NCI-H1694 (cell line): ENCODE measurements at places on chromosomes 2 and 18.

DNA sequence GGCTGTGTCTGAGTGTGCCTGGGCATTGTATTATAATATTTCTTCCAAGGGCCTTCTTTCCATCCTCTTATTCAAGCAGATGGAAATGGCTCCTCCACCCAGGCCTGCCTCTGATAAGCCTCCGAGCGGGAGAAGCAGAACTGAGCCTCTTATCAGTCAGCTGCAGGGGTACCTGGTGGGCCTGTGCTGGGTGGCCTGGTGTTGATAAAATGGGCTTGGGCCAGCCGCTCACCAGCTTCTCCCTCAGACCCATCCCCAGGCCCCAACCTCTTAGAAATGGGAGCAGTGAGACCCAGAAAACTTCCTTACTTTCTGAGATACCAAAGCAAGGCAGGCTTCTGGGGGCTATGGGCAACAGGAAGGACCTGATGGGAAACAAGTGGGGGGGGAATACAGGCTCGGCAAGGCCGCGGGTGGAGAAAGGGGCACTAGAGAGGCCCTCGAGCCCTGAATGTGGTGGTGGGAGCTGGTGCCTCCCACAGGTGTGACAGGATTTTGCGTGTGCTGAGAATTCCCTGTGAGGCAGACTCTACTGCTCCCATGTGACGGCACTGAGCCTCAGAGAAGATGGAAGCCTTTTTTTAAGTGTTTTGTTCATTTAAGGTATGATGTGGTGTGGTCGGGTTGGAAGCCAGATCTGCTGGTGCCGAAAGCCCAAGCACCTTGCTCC lies 18.3 kb downstream of the GYPC start:
- no peak for DNase-seq

GRCh38 chr2:161104054-161104553 lies 56.1 kb upstream of the TANK start:
- DNase-seq = peak; percentile 29

GRCh38 chr2:213279971-213280370 lies 4.3 kb upstream of the SPAG16 start:
- no peak for DNase-seq

GRCh38 chr2:190964170-190964795 lies 49.7 kb downstream of the STAT1 start:
- no peak for DNase-seq

GRCh38 chr2:180583441-180584140 lies 396.8 kb upstream of the UBE2E3 start:
- no peak for DNase-seq

- peak; percentile 17 for DNase-seq
These were observed 31.5 kb upstream of the NFE2L2 start for GRCh38 chr2:177296040-177296439.

- no peak for DNase-seq
These were observed 110.0 kb downstream of the HDAC4 start for GRCh38 chr2:239290618-239291474.

DNA sequence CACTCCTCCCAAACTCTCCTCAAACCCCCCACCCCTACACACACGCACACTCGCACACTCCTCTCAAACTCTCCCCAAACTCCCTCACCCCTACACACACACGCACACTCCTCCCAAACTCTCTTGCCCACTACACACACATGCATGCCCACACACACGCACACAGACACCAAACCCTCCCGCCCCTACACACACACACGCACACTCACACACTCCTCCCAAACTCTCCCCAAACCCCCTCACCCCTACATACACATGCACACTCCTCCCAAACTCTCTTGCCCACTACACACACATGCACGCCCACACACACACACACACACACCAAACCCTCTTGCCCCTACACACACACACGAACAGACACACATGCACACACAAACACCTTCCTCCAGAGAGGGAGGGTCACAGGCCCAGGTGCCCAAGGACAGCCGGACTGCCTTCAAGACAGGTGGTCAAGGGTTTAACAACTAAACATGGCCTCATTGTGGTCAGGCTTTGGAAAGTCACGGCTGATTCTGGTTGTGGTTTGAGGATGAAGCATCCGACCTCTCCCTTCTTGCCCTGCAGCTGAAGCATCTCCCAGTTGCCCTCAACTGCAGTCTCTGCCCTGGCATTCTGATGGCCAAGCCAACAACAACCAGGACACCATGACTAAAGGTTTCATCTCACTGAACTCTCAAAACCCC lies 72.3 kb upstream of the SNTG2 start:
- DNase-seq = no peak

- no peak for DNase-seq
These were observed 6.5 kb downstream of the TMEM163 start for GRCh38 chr2:134712299-134712698.

GRCh38 chr2:201402651-201403562 lies 45.8 kb upstream of the FLACC1 start:
- DNase-seq = no peak

DNA sequence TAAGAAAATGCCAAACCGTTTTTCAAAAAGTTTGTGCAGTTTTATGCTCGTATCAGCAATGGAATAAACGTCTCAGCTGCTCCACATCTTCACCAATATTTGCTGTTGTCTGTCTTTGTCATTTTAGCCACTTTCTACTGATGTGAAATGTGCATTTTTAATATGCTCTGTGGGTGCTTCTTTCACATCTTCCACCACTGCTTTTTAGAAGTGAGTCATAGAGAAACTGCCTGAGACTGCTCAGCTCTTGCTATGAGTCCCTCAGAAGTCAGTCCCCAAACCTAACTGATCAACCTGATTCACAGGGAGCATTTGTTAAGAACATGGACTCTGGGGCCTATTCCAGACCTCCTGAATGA lies 41.0 kb upstream of the EPC2 start:
- no peak for DNase-seq

- no peak for DNase-seq
These were observed 41.5 kb downstream of the CHN1 start for GRCh38 chr2:174963437-174964400.

DNA sequence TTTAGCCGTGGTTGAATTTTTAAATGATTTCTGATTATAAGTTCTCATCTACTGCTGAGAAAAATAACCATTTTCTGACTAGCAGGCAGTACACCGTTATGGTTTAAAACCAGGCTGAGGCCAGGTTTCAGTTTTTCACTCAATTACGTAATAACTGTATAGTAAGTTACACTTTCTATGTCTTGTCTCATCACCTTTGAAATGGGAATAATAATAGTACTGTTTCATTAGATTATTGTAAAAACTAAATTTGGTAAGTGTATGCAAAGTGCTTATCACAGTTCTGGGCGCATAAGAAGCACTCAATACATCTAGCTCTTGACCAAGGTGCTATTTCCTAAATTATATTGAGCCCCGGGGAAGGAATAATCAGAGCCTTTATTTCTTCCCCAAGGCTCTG lies 76.8 kb downstream of the LIMS1 start:
- DNase-seq = no peak

GRCh38 chr18:55651236-55651635 lies 63.2 kb upstream of the TCF4 start:
- DNase-seq = no peak

- no peak for DNase-seq
These were observed 309.9 kb downstream of the NDUFA10 start for GRCh38 chr2:239715202-239715601.

- DNase-seq = no peak
These were observed 22.5 kb downstream of the ELMOD3 start for GRCh38 chr2:85377083-85377482.

- no peak for DNase-seq
These were observed 19.7 kb upstream of the TNFAIP6 start for GRCh38 chr2:151337643-151338042.

GRCh38 chr2:238910751-238911351 lies 63.0 kb downstream of the TWIST2 start:
- peak; percentile 5 for DNase-seq
